ENCODE measurements at places on chromosomes 1 and 21. TPM values are rescaled to one million over a fixed set of nuclear protein-coding genes. Genes with fewer than 3 reads are reported as not detected.

- DNase-seq, result no peak
These were observed 9.5 kb downstream of the MTHFR start for GRCh38 chr1:11796036-11796828.

DNA sequence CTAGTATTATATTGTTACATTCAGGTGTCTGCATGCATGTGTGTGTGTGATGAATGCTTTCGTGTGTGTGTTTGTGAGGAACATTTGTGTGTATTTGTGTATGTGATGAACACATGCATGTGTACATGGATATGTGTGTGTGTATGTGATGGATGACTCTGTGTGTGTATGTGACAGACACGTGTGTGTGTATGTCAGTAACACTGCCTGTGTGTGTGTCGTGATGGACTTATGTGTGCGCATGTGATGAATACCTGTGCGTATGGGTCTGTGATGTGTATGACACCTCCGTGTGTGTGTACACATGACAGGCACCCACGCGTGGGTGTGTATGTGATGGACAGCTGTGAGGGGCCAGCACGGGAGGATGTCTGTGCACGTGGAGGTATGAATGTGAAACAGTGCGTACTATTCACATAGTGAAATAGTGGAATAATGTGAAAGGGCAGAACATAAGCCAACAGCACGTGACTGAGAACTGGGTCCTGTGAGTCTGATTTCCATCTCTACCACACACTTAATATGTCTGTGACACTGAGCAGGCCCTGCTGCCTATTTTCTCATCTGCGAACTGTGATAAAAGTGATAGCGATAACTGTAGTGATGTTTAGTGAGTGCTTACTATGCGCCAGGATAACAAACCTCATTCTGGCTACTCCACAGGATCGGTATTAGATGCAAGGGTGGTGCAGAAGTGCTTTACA is 41.8 kb upstream of the CSF3R start:
- no peak for DNase-seq

DNA sequence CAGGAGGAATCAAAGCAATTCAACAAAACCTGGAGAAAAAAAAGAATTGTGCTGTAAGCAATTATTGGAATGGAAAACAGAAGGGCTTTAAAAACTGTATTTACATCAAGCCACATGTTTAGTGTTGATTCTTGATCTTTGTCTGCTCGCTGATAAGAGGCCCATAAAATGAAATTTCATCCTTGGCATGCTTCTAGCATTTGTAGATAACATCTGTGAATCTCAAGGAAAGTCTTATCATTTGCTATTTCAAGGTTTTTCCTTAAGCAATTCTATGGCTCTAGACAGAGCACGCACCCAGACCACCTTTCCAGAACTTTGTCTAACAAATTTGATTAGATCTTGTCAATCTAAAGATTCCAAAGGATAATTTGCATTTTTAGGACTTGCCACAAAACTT is 181.0 kb upstream of the FGGY start:
- DNase-seq, result no peak

SYPL2 gene
- total RNA-seq, result not detected

- DNase-seq, result no peak
These were observed 16.2 kb downstream of the MASP2 start for GRCh38 chr1:11030865-11031264.

DNA sequence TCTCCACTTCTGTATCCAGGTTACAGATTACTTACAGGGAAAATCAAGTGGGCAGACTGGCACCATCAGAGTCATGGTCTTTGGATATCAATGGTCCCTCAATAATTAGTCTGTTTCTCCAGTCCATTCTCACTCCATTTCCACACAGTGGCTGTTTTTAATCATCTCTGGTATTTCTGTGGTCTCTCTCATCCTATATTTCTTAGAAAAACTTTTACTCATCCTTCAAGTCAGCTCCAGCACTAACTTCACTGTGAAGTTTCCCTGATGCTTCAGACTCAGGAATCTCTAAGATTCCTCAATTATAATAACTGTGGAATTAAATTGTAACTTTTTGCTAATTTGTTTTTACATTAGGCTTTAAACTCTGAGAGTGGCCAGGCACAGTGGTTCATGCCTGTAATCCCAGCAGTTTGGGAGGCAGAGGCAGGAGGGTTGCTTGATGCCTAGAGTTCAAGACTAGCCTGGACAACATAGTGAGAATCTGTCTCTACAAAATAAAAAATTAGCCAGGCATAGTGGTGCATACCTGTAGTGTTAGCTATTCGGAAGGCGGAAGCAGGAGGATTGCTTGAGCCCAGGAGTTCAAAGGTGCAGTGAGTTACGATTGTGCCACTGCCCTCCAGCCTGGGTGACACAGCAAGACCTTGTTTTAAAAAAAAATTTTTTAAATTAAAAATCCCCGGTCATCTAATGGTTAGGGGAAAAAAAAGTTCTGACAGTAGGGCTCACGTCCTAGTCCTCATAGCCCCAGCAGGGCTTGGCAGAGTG is 10.6 kb downstream of the CD160 start:
- DNase-seq, result no peak

DNA sequence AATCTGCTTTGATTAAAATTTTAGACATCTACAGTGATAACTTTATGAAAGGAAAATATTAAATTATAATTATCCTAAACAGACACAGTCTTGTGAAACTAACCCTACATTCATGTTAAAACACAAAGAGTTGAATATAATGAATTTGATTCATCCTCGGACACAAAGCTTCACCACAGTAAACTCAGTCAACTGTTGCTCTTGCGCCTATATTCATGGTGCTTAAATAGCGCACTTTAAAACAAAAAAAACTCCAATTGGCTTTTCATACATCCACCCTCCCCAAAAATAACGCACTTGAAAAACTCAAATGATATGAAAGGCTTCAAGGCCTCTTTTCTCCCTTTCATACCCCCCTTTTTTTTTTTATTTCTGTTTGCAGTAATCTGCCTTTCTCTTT is 260.3 kb downstream of the FAF1 start:
- no peak for DNase-seq

GRCh38 chr1:19333587-19334354 is 21.6 kb downstream of the SLC66A1 start:
- DNase-seq, result no peak

RHBDL2 gene
- total RNA-seq, result not detected

DNA sequence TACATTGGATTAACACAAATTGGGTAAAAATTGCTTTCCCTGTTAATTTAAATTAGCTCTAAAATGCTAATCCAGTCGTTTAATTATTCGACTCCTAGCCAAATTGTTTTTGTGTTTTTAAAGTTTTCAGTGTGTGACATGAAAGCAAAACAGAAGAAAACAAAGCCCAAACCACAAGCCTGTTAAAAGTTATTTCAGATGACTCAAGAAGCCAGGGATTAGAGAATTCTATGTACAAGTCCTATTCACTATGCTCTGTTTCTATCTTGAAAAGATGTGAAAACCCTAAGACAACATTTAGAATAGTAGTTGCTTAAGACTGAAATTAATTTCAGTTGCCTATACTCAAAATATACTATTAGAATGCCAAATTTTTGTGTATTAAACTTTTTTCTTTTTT is 294.8 kb upstream of the ADAMTS5 start:
- no peak for DNase-seq

DNA sequence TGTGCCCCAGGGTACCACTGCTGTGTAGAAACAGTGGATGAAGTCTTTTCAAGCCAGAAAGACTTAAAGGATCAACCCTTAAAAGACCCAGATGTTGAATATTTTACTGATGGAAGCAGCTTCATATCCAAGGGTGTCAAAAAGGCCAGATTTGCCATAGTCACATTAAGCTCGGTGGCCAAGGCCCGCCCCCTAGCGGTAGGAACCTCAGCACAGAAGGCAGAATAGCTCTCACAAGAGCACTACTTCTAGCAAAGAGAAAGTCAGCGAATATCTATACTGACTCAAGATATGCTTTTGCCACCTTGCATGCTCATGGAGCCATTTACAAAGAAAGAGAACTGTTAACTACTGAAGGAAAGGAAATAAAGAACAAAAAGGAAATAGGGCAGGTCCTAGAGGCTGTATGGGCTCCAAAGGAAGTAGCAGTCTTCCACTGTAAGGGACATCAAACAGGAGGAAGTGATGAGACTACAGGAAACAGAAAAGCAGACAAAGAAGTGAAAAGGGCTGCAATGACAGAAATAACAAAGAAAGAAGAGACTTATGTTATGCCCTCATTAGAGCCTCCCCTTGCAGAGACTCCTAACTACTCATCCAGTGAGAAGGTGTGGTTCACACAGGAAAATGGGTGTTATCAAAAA is 90.5 kb downstream of the LIPI start:
- DNase-seq, result no peak

- DNase-seq, result no peak
These were observed 506.6 kb upstream of the PTBP2 start for GRCh38 chr1:96214982-96215381.

THEM5 gene
- total RNA-seq, result not detected

GRCh38 chr1:92125204-92125603 is 45.1 kb downstream of the BTBD8 start:
- no peak for DNase-seq

DNA sequence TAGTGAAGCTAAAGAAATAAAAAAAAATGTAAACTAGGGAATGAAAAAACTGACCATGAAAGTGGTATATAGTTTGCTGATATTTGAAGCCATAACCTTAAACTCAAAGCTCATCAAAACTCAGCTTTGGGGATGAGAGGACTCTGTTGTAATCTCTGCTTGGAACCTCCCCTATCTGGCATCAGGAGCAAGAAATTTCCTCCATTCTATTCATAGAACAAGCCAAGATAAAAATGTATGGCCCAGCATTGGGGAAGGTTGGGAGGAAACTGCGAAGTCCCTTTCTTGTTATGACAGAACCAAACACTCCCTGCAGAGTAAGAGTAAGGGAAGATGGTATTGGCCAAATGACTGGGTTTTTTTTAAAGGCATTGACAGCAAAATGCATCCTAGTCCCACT is 35.6 kb downstream of the MCOLN2 start:
- DNase-seq, result no peak

DNA sequence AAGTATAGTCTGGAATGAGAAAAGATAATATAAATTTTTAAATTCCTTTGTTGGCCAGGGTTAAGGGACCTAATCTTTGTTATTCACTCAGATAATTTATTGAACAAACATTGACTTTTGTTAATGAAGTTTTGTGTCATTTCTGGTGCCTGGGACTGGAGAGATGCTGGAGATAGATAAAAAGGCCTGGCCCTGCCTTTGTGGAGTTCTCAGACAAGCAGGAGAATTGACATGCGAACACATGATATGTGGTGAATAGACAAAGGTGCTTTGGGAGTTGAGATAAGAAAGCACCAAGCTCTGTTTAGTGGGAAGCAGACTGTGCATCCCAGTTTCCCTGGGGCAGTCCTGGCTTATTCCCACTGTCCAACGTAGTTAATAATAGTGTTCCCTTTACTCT is 8.5 kb downstream of the C1orf21 start:
- DNase-seq, result no peak

DNA sequence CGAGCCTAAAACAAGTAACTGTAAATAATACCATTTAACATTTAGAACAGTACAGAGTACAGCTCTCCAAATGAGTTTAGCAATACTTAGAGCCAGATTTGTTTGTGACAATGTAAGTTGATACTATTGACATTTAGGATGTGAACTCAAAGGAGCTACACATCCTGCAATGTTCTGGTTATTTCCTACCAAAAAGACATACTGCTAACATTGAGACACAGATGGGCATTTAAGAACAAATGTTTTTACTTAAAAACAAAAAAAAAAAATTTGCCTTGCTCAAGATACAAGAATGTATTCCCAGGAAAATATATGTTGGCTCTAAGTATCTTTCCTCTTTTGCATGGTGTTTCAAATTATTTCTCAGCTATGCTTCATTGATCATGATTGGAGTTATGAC is 1464.8 kb upstream of the PRMT6 start:
- no peak for DNase-seq

DNA sequence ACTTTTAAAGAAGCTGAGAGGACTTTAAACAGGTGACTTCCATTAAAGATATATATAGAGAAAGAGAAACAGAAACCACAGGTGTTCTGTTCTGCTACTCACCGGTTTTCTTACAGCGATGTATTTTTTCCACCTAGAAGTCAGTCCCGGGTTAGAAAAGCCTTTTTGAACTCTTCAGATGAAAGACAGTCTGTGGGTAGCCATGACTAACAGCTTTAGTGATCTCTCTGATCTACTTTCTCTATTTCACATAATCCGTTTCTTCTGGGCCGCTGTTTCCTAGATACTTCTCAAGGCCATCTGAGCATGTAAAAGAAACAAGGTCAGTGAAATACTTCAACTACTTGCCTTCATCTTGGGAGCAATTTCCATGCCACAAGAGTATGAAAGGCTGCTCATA is 25.1 kb downstream of the WDR64 start:
- DNase-seq, result no peak

- no peak for DNase-seq
These were observed 35.0 kb upstream of the HUNK start for GRCh38 chr21:31837618-31838390.

DNA sequence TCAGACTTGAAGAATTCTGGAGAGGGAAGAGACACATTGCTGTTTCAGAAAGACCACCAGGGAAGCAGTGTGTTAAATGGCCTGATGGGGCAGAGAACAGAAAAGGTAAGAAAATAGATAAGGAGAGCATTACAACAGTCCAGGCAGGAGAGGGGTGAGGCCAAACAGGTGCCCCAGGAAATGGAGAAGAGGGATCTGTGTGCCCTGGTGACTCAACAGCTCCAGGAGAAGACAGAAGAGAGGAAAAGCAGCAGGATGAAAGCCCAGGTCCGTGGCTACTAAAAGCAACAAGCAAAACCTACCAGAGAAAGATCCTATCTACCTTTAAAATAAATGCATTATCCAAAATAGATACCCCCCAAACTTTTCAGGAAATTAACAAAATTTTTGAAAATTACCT is 9.2 kb downstream of the TP53BP2 start:
- no peak for DNase-seq

S100A8 gene
- 3.9 TPM for total RNA-seq

DNA sequence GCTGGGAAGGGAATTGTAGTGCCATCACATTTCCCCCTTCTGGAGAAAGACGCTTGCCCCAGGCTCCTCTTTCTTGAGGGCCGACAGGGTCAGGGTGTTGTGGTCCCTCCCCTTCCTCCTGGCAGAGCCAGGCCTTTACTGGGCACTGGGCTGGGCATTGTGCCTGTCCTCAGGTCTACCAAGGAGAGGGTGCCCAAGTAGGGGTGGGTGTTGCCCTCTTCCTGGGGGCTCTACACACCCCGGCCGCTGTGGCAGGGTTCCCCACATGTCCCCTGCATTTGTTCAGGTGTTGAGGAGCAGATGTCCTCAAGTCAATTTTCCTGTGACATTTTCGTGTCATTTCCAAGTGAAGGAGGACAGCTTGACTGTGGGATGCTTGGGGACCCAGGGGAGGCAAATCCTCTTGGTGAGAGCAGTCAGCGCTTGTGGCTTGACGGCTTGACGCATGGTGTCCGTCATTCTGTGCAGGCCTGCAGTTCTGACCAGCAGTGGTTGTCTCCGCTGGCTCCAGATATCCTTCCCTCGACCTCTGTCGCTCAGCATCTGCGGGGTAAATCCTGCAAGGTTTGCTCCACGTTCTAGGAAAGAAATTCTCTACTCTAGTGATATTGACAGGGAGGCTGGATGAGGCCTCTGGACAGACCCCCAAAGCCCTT is 181.9 kb upstream of the VAMP3 start:
- no peak for DNase-seq

NTMT2 gene
- not detected for total RNA-seq
